ENCODE measurements at places on chromosomes 2 and 18. TPM values are rescaled to one million over a fixed set of nuclear protein-coding genes. Genes with fewer than 3 reads are reported as not detected.

- no peak for DNase-seq
Measured at GRCh38 chr2:33512112-33512511, 35.7 kb downstream of the RASGRP3 start.

SAP130 gene
- 8.5 TPM for total RNA-seq

SLC5A7 gene
- total RNA-seq, result under 0.01 TPM

GRCh38 chr2:15714609-15715008 is 122.9 kb downstream of the DDX1 start:
- DNase-seq, result no peak
